ENCODE measurements at places on chromosomes 7 and 10.

GRCh38 chr10:45374350-45375052, 485 bp downstream of the ALOX5 start:
- DNase-seq = no peak

DNA sequence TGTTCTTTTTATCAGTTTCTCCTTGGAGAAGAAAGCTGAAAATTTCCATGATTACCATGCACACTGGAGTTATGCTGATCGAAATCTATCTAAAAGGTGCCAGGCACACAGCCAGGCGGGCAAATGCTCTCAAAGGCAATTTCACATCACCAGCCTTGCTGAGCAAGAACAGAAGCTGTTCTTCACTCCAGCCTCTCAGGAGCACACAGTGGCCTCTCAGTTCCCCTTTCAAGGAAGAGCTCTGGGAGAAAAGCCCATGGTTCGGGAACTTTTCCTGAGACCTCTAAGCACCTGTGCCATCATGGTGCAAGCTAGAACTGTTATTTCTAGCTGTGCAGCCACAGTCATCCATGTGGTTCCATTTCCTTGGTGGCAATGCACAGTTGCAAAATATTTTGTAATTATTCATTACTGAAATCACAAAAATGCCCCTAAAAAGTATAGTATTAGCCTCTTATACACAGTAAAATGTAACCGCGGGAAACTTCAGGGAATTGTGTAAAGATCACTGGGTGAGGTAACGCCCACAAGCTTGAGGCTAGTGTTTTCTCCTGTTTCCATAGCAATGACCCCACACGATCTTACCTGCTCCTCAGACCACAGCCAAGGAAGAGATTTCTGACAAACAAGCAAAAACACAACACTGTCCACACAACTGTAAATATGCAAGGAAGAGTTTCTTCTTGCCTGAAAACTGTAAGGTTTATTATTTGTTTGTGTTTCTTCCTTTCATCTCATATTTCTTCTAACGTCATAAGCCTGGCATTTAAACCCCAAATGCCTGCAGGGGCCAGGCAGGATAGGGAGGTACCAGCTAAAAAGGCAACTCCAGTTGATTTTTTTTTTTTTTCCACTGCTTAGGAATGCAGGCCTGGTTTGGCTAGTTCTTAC, 121.2 kb downstream of the FAM107B start:
- DNase-seq = peak; percentile 17

- no peak for DNase-seq
Measured at GRCh38 chr10:118669020-118669791, 73.8 kb upstream of the PRLHR start.

GRCh38 chr7:6375348-6376101, 72.2 kb downstream of the DAGLB start:
- DNase-seq = no peak

- no peak for DNase-seq
Measured at GRCh38 chr10:89296220-89296648, 5.6 kb upstream of the IFIT2 start.
